ENCODE measurements at places on chromosomes 2 and 18.

DNA sequence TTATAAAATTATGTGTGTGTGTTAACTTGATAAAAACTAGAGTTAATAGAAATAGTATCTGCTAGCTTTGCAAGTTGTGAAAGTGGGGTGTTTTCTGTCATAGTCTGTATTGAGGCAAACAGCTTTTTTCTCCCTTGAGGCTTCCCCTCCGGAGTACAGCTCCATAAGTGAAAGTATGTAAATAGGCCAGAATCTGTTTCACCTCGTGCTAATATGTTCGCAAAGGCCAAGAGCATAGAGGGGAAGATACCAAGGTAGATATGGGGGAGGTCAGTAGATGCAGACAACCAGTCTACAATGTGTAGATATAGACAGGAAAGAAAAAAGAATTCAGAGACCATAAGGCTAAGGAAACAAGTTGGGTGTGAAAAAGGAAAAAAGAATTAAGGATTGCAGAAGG, 72.9 kb downstream of the PTRHD1 start:
- no peak for DNase-seq

DNA sequence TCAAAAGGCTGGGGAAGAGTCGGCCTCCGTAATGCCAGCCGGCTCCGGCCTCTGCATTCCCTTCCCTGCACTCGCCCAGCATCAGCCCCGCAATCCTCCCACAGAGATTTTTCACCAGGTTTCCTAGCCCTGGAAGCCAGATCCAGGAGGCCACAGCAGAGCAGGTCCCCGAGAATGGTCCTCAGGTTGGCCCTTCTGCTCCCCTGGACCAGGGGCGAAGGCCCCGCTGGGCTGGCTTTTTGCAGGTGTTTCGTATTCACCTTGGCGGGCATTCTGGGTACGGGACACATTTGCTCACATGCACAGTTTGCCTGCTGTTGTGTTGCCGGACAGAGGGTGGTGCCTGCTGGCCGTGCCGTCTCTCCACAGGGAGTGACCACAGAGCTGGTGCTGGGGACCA, 309.5 kb downstream of the NDUFA10 start:
- no peak for DNase-seq

DNA sequence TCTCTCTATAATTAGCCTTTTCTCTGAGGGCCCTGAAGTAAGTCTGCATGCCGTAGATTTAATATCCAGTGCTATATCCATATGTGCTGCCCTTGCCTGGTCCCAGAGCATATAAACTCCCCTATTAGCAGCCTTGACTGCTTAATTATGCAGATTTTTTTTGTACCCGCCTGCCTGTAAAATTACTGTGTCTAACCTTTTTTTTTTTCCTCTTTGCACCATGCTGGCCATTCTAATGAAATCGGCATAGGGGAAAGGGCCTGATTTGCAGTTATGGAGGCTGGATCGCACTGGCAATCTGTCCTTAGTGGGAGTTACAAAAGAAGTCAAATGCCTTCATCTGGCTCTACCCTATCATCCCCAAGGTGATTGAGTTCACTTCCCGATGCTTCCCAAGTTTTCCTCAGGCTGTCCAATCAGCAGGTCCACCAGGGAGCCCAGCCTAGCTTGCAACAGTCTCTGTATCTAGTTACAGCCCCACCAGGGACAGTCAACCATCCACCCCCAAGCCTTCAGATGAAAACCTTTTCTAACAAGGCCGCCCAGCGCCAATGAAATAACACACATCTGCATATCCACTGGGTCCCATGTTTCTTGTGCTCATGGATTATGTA, 239.0 kb downstream of the ZNF521 start:
- DNase-seq, result no peak

DNA sequence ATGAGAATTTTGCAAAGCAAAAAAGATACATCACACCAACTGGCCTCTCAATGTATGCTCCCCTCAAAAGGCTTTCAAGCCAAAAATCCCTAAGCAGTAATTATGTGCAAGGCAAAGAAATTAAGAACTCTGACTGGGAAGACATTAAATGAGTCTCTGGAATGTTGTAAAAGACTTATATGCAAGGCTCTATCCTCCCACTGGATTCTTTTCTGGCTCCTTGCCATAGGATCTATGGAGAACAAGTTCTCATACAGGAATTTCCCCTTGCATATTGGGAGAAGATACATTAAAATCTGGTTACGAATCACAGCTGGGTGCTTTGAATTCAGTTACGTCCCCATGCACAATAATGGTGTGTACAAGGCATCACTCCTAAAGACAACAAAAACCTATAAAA, 73.4 kb upstream of the ATL2 start:
- no peak for DNase-seq

DNA sequence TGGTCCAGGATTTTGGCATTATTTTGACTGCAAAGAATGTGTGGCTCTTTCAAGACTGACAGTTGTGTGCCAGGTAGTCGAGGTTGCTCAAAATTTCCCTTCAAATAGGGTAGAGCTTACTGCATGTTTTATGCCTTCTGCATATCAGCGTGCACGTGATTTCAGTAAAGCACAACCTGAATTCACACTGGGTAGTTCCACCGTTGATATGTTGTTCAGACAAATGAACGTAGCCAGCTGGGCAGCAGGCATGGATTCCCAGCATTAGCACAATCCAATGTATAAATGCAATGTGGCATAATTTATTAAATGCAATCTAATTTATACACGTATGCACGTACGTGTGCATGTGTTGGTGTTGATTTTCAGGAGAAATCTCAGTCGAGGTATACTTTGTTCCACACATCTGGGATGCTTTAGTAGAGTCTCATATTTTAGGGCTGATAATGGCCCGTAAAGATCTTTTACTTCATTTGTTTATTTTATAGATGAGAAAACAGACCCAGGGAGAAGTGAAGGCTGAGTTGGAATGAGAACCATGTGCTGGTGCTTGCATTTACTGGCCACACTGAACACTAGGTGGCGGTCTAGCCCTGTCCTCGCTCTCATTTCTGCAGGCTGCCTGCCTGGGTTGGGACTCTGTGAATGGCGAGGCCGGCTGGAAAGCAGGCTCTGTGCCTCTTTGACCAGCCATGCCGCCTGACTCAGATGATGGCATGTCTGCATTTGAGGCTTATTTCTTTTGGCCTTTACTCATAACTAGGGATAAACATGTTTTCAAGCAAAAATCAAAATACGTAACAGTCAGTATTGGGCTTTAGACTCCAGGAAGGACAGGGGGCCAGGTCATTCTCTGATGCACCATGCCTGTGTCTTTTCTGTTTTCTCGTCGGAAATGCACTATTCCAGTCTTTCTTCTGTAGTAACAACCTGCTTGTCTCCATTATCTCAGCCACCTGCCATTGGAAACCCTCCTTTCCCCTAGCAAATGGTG, 120.4 kb downstream of the RNF144A start:
- peak; percentile 71 for DNase-seq

GRCh38 chr18:50093366-50094064, 101.4 kb downstream of the MYO5B start:
- DNase-seq, result no peak

DNA sequence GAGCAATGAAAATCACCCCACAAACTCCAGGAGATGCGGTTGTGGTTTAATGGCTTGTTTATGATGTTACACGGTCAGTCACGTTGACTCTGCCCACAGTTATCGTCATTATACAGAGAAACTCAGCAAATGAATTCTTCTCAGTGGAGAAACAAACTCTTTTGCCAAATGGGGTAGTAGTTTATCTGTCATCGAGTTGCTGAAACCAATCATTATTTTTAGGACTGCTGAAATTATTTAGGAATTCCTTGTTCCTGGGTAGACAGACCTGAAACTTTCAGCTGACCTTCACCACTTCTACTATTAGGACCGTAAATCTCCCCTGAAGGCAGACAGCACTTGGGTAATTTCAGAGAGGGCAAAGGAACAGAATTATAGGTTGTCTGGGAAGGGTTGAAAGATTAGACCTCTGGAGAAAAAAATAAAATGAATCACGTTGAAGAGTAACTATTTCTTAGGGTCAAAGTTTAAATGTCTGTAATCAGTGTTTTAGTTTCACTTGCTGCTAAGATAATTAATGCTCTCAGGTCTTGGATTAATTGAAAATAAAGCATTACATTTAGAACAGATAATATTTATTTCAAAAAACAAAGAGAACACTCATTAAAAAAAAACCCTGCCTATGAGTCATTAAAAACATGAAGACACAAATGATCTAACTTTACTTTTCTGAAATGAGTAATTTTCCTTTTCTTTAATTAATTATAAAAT, 52.1 kb upstream of the LYPD6 start:
- DNase-seq, result no peak

DNA sequence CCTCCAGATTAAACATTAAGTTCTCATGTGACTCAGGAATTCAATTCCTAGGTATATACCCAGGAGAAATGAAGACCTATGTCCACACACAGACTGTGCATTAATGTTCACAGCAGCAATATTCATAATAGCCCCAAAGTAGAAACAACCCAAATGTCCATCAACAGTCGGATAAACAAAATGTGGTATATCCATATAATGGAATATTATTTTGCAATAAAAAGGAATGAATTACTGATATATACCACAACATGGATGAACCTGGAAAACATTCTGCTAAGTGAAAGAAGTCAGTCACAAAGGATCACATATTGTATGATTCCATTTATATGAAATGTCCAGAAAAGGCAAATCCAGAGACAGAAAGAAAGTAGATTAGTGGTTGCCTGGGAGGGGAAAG, 20.5 kb downstream of the PELI1 start:
- no peak for DNase-seq

DNA sequence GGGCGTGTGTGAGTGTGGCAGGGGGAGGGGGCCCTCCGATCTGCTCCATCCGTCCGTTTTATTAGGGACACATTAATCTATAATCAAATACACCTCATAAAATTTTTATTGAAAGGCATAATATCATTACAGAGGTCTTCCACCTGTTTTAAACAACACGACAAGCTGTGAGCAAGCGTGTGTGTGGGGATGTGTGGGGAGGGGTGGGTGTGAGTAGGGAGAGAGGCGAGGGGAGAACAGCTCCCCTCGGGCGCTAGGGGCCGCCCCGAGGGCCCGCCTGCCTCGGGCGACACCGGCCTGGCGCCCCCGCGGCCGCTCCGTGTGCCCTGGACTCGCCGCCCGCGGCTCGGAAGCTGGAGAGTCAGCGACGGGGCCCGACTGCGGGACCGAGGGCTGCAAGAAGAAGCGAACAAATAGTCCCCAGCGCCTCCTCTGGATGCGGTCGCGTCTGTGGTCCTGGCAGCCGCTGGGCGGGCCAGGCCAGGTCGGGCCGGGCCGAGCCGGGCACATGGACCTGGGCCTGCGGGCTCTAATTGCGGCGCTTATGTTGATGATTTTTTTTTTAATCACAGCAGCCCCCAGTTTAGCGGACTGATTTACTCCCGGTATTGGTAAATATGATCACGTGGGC, 352 bp upstream of the HOXD9 start:
- DNase-seq, result no peak

GRCh38 chr2:195537811-195538210, 119.2 kb upstream of the SLC39A10 start:
- no peak for DNase-seq

DNA sequence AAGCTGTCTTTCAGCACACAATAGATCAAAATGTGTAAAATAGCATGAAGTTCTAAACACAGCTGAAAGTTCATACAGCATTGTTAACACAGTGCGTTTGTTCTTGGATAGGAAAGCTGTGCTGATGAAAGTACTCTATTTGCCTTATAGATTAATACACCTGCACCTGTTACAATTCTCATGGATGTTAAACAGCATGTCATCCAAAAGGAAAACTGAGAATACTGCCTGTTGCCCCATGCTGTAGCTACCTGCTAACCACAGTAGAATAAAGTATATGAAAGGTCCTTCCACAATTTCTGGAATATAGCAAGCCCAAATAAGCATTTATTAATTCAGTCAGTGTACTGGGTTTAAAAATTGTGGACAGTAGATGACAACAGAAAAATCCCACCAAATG, 166.7 kb upstream of the DTNA start:
- DNase-seq, result no peak

GRCh38 chr2:176280867-176281658, 11.8 kb downstream of the MTX2 start:
- DNase-seq, result no peak

DNA sequence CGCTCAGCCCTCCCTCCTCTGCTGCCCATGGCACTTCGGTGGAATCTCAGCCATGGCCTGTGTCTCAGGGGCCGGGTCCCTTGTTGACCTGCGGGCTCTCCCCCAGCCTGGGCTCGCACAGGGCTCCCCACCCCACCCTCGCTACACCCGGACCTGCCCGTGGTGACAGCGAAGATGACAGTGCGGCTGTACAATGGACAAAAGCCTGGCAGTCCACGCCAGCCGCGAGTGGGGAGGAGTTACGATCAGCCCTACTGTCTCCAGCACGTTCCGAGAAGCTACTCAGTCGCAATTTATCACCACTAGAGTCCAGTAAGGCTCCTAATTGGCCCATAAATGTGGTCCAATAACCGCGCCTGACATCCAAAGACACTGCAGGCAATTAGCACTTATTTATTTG, 31.6 kb downstream of the GBX2 start:
- DNase-seq, result no peak

DNA sequence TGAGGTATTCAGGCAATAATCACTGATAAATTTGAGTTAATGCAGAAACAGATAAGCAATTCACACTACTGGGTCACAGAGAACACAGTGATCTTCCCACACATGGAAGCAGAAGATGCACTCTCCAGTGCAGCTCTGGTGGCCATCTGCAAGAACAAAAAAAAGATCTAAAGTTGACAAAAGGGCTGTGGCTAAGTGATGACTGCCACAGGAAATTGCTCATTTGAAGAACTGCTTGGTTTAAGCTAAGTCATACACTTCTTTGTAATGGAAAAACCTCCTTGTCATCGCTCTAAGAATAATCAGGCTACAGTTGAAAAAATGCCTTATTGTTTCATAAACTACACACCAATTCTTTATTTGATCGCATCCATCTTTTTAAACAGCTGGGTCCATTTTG, 115.1 kb downstream of the DTNB start:
- DNase-seq, result no peak

- no peak for DNase-seq
These were observed 20.2 kb downstream of the USP37 start for GRCh38 chr2:218547978-218548377.

DNA sequence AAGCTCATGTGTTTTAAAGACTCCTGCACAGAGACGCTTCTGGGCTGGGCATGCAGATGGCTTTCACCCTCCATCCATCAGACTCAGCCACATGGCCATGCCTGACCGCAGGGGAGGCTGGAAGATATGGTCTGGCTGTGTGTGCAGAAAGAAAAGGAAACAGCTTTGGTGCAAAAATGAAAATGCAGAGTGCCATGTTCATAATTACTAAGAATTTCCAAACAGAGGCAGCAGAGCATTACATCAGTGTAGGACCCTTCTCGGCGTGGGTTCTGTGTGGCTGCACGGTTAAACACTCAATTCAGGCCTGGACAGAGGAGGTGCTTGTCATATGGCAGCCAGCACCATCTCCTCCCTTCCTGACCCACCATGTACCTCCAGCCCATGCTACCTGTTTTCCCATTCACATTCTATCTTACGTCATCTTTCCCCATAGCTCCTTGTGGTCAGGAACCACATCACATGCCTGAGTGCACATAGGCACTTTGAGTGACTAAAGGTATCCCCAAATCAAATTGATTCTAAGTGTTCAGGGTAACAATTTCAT, 200.3 kb upstream of the ID2 start:
- peak; percentile 26 for DNase-seq

GRCh38 chr2:173150963-173151362, 75.3 kb downstream of the MAP3K20 start:
- no peak for DNase-seq

- DNase-seq, result no peak
These were observed 13.4 kb downstream of the IL37 start for GRCh38 chr2:112924360-112924759.

- no peak for DNase-seq
These were observed 321.5 kb upstream of the NT5C1B start for GRCh38 chr2:18910843-18911242.

- no peak for DNase-seq
These were observed 179.0 kb downstream of the FAM210A start for GRCh38 chr18:13547347-13547746.
